ENCODE measurements at places on chromosomes 5 and 9. TPM values are rescaled to one million over a fixed set of nuclear protein-coding genes. Genes with fewer than 3 reads are reported as not detected.

LCN10 gene
- total RNA-seq = not detected

DNA sequence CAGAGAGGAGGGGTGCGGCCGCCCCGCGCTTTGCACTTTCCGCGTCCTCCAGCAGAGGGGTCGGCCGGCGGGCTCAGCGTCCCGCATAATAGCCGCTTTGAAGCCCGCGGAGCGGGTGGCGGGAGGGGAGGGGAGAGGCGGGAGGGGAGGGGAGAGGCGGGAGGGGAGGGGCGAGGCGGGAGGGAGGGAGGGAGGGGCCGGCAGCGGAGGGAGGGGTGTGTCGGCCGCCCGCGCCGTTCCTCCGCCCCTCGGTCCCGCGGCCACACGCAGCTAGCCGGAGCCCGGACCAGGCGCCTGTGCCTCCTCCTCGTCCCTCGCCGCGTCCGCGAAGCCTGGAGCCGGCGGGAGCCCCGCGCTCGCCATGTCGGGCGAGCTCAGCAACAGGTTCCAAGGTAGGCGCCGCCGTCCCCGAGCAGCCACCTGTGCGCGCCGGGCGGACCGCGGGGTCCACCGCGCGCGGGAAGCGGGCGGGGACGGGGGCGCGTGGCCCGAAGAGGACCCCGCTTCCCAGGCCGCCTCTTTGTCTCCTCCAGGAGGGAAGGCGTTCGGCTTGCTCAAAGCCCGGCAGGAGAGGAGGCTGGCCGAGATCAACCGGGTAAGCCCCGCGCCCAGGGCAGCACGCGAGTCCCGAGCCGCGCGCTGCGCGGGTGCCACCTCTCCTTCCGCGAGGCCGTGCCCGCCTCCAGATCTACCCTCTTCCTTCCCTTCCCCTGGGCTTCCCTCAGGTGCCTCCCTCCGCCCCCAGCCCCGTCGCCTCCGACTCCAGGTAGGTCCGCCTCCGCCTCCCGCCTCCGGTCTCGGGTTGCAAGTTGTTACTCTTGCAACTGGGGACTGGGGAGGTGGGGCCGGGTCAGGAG, at the start of gene AIF1L:
TSS of gene AIF1L (plus strand) at position 263 of the 857 bp plus-strand sequence. CDS start at position 362, 99 bp downstream.
- peak within 1 kb of the TSS; percentile 61 for H3K4me3 ChIP-seq
- no peak for DNase-seq
- H3K27me3 ChIP-seq = peaks cover 4% of the 10 kb centered on the region
- peak within 1 kb of the TSS; percentile 17 for H3K27ac ChIP-seq
- no peaks in the 10 kb centered on the region for H3K36me3 ChIP-seq
- H3K4me1 ChIP-seq = peaks cover 40% of the 10 kb centered on the region

DNA sequence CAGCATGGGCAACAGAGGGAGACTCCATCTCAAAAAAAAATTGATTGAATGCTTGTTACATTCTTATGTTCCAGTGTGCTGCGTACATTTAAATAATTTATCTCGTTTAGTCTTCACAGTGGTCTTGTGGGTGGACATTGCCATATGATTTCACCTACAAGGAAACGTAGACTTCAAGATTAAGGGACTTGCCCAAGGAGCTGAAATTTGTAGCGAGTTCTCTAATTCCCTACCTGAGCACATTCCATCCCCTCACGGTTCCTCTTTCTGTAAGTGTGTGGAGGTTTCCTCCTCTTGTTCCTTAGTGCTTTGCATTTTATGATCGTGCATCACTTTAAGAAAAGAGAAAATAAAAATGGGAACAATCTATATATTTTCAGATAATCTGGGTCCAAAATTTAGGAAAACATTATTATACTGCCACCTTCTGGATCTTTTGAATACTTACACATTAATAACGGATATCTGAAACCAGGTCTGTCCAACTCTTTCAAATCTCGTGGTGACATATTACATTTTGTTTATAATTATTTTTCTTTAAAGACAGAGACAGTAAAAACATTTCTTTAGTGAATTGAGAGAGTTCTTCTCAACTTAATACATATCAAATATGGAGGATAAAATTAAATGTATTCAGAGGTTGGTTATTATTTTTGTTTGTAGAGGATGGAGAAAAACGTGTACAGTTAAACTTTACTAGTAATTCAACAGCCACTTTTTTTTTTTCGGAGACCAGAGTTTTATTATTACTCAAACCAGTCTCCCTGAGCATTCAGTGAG, 29.9 kb upstream of the C7 start:
- peaks cover 32% of the 10 kb centered on the region for H3K27me3 ChIP-seq
- H3K4me3 ChIP-seq = no peak overlapping the region
- H3K4me1 ChIP-seq = no peaks in the 10 kb centered on the region
- H3K27ac ChIP-seq = no peak overlapping the region

DNA sequence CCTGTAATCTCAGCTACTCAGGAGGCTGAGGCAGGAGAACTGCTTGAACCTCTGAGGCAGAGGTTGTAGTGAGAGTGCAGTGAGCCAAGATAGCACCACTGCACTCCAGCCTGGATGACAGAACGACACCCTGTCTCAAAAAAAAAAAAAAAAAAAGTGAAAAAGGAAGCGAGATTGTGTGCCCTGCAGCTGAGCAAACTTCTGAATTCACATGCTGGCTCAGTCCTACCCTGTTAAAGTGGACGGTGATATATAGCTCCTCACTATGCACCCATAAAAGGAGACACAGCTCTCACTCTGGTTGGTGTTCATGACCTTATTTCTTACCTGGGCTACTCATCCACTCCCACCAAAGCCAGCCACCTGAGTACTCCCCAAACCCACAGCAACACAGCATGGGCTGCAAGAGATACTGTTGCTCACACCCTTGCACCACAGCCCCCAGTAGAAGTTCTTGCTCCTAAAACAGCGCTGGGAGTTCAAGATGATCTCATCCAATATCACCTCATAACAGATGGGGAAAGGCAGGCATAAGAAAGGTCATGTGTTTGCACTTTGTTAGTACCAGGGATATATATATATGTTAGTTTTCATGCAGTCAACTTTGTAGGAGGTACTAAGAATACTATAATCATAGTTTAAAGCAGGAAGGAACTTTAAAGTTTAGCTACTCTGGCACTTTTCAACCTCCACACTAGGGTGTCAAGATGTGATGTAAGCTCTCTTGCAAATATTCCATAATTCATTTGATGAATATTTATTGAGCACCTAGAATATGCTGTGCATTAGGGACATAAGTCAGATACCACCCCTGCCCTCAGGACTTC, 4.0 kb downstream of the TTLL11 start:
- no peak overlapping the region for H3K4me3 ChIP-seq
- no peaks in the 10 kb centered on the region for H3K36me3 ChIP-seq
- H3K4me1 ChIP-seq = peaks cover 24% of the 10 kb centered on the region
- no peaks in the 10 kb centered on the region for H3K27me3 ChIP-seq

DNA sequence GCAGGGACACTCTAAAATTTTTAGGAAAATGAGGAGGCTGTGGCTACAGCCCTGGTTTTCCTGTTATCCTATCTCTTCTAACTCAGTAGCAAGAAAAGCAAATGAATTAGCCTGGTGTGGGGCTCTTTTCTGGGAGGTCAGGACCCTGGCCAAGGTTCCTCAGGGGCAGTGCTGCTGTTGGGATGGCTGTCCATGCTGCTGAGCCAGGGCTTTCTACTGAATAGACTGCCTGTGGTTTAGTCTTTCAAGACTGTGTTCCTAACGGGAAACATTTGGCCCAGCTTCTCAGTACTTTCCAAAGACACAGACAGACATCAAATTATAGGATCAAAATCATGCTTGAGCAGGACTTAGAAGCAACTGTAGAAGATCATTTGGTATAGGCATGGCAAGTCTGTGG, 18.1 kb downstream of the TNC start:
- no peaks in the 10 kb centered on the region for H3K27me3 ChIP-seq
- no peak overlapping the region for H3K4me3 ChIP-seq
- H3K4me1 ChIP-seq = peaks cover 49% of the 10 kb centered on the region
- H3K36me3 ChIP-seq = no peaks in the 10 kb centered on the region
- DNase-seq = no peak
- peak overlapping the region; percentile 62 for H3K27ac ChIP-seq

DNA sequence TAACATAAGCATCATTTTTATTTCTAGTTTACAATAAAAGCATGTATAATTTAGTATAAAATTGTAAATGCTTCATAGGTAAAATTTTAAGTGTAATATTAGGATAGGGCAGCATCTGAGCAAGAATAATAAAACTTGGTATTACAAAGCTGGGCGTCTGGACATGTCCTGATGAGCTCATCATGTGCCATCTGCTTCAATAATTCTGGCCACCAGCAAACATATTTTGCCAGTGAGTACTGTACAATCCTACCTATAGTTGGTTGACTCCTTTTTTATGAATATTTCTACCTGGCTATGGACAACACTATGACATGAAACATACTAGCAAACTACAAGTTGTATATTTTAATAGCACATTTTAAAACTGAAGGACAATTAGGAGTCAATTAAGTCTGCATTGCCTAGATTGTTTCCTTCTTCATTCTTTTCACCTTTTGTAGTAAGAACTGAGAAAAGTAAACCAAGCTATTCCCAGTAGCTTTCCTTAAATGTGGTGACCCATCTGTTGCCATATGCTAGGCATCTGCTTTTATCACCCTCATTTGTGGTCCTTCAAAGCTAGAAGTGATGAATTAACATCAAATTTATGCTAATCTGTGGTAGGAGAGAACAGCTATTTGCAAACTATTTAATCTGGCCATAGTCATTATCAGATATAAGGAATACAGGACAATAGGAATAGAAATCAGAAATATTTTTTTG, 23.4 kb downstream of the LURAP1L start:
- peaks cover 30% of the 10 kb centered on the region for H3K36me3 ChIP-seq
- no peak overlapping the region for H3K4me3 ChIP-seq
- H3K27ac ChIP-seq = no peak overlapping the region
- peaks cover 57% of the 10 kb centered on the region for H3K4me1 ChIP-seq
- DNase-seq = no peak
- no peaks in the 10 kb centered on the region for H3K27me3 ChIP-seq

GRCh38 chr5:21810737-21811316, 1042.3 kb downstream of the CDH12 start:
- H3K27ac ChIP-seq = no peak overlapping the region
- peaks cover 8% of the 10 kb centered on the region for H3K4me1 ChIP-seq
- DNase-seq = no peak
- H3K4me3 ChIP-seq = no peak overlapping the region

All from osteocyte (in vitro differentiated cells).